ENCODE measurements at places on chromosomes 2 and 18. TPM values are rescaled to one million over a fixed set of nuclear protein-coding genes. Genes with fewer than 3 reads are reported as not detected.

DNA sequence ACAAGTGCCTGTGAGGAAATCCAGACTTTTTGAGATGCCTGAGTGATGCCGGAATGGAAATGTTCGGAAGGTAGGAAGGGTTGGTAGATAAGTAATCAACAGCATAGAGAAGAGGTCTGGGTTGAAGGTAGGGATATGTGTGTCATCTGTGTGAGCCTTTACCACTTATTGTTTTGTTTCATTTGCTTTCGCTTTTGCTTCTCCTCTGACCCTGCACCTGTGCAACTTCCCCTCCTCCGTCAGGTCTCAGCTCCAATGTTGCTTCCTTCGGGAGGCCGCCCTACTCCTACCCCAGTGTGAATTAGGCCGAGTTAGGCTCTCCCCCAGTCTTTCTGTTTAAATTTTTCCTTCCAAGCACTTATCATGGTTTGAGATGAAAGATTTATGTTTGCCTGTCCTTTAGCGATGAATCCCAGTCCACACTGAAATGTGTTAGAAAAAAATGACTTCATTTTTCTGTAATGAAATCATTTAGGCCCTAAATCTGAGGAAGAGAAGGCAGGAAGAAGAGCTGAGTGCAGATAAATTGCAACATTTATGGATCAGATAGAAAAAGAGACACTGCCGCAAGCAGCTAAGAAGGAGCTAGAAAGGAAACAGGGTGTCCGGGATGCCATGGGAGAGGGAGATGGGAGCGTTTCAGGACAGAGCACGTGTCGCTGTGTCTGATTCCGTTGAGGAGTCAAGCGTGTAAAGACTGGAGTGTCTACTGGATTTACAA is 139.6 kb upstream of the PELI1 start:
- peak; percentile 22 for DNase-seq

DNA sequence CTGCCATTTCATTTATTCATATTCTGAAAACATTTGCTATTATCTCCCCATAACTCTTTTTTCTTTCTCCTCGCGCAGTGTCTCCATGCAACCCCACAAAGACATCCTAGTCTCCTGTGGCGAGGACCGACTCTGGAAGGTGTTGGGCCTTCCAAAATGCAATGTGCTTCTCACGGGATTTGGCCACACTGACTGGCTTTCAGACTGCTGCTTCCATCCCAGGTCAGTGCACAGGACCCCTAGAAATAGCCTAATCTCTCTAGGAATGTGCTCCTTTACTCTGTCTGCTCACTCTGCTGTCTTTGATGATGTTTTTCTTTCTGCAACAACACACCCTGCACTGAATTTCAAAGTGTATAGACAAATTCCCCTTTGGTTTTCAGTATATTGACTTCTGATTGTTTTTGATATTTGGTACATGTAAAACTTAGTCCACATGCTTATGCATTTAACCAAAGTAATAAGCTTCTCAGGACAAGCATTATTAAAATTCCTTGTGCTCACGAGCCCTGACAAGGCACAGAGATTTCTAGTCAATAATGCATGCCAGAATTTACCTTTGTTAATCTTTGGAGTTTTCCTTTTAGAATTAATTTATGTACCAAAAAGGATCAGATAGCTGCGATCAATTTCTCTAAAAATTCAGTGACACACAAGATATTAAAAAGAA is 548.3 kb upstream of the VWC2L start:
- no peak for DNase-seq

GRCh38 chr2:160651416-160652200 is 158.0 kb upstream of the RBMS1 start:
- peak; percentile 20 for DNase-seq

DNA sequence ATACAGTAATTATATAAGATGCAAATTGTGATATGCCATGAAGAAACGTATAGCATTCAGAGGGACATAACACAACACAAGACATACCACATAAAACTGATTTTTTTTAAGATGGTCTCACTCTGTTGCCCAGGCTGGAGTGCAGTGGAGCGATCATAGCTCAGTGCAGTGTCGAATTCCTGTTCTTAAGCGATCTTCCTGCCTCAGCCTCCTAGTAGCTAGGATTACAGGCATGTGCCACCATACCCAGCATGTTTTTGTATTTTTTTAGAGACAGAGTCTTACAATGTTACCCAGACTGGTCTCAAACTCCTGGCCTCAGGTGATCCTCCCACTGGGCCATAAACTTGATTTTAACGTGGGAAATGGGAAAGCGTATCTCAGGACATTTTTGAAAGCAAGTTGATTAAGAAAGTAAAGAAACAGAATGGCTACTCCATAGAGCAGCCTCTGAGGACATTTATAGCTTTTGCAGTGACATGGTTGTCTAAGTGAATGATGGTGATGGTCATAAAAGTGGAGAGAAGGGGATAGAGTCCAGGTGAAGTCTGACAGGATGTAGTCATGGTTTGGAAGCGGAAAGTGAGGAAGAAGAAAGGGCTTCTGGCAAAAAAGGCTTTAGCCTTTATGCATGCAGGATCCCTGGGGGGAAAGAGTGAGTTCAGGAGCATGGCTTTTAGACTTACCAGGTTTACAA is 2.4 kb downstream of the TSGA10 start:
- DNase-seq: no peak

GRCh38 chr2:11499081-11499743 is 33.3 kb upstream of the E2F6 start:
- no peak for DNase-seq

- DNase-seq: no peak
Observed at GRCh38 chr18:35880788-35881455, 91.6 kb upstream of the RMP24 start.

- no peak for DNase-seq
Observed at GRCh38 chr2:17749753-17750438, 3.7 kb downstream of the SMC6 start.

DNA sequence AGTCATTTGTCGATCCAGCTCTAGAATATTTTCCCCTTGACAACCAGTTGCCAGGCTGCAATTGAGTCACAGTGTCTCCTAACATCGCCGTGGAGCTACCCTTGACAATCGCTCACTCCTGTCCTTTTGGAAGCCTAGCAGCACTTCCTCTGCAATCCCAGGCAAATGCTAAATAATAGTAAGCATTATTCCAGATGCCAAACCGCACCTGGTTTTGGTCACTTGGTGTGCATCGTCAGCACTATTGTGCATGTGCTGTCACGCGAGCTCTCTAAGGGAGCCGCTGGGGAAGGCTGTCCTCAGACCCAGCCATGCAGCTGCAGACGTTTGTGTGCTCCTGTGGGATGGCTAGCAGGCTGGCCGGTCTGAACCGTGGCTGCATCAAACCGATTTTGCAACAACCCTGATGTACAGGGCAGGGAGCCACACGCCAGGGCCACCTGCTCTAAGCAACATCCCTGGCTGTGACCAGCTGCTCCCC is 549.5 kb upstream of the ID2 start:
- DNase-seq: no peak

DNA sequence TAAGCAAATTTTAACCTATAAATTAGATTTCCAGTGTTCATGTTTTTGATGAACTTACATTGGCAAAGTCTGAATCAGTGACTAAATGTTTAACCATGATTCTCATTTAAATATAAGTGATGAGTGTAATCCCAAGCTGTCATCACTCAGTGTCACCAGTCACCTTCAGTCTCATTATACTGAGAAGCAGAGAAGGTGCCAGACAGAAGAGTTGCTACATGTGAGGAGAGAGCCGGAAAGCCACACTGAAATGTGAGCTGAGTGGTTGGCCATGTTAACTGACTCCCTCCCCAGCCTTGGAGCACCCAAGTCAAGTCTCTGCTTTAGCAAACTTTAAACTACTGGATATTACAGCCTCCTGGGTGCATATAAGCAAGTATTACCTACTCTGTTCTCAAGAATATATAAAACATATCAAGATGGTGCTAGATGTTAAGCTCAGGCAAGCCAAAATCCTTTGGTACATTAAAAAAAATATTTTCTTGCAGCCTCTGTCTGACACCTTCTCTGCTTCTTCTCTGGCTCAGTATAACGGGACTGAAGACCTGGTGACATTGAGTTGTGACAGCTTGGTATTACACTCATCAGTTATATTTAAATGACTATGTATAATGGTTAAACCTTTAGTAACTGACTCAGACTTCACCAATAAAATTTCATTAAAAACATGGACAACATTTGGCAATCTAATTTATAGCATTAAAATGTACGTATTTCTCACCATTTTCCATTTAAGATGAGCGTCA is 75.8 kb upstream of the MAP3K20 start:
- DNase-seq: no peak

DNA sequence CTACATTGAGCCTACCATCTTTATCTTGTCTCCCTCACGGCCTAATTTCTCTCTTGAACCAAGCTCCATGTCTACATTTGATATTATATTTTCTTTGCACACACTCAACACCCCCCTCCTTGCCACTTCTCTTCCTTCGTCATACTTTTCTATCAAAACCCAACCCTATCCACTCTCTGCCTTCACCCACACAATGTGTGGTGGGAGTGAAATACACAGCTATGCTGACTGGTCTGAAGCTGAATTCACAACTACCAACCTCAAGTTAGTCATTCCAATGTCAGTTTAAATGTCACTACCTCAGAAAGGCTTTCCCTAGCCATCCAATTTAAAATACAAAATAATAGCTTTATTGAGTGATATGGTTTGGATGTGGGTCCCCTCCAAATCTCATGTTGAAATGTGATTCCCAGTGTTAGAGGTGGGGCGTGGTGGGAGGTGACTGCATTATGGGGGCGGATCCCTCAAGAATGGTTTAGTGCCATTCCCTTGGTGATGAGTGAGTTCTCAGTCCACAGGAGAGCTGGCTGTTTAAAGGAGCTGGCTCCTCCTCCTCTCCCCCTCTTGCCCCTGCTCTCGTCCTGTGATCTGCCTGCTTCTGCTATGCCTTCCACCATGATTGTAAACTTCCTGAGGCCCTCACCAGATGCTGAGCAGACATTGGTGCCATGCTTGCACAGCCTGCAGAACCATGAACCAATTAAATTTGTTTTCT is 112.1 kb downstream of the DTNB start:
- DNase-seq: no peak

DNA sequence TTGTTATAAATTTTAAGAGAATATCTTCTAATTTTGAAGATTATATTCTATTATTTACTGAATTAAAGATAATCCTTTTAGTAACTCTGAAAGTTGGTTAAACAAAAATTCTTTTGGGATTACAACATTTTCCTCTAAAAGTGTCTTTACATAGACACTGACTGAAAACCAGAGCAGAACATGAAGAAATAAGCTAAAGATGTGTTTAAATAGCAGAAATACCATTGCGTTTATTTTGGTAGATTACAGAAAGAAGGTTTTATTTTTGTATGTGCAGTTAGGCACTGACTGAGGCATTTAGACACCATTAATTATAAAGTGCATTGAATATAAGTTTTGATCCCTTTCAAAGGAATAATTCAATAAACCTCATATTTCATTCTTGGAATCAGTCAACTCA is 13.5 kb upstream of the NPC1 start:
- DNase-seq: no peak

DNA sequence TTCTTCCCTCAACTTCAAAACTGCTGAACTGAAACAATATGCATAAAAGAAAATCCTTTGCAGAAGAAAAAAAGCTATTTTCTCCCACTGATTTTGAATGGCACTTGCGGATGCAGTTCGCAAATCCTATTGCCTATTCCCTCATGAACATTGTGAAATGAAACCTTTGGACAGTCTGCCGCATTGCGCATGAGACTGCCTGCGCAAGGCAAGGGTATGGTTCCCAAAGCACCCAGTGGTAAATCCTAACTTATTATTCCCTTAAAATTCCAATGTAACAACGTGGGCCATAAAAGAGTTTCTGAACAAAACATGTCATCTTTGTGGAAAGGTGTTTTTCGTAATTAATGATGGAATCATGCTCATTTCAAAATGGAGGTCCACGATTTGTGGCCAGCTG is 8.4 kb downstream of the HOXD8 start:
- peak; percentile 64 for DNase-seq

DNA sequence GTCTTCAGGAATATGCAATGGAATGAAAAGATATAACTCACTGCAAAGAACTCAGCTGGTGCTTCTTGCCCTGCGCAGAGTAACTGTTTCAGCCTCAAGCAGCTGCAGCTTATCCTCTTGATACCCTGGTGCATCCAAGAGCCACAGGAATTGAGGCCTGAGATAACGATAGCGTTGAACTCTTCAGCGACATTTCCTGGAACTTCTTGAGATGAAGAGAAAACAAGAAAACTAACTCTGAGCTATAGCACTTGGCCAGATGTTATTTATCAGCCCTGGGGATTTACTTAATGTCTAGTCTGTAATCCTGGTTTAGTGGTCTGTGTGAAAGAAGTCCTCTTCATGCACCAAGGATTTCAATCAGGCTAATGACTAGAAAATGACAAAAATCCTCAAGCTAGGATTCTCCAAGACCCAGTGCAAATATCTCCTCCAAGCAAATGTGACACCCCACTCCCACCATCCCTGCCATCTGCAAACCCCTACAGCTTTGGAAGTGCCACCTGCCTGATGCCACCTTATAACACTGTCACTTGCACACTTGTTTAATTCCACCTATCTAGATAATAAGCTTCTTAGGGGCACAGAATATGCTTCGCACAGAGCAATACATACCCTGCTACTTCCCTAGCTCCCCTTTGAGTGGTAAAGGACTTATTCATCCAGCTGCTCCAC is 40.6 kb downstream of the EHD3 start:
- no peak for DNase-seq

- no peak for DNase-seq
Observed at GRCh38 chr2:124664363-124664762, 639.3 kb downstream of the CNTNAP5 start.

GRCh38 chr2:2232167-2232566 is 98.9 kb downstream of the MYT1L start:
- DNase-seq: no peak

DNA sequence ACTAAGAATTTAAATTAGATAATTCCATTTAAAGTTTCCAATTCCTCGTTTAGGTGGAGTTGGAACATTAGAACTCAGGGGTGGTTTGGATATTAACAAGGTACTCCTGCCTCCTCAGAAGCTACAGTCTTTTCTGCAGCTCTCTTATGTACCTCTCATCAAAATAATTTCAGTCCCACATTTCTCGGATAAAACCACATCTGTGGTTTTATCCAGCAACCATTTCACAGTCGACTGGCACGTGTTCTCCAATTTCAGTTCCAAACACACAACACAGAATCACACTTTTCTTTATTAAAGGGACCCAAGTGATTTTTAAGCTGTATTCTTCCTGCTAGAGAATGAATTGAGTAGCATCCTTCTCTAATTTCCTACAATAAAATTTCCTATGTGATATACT is 22.7 kb upstream of the NFU1 start:
- no peak for DNase-seq

The SAG gene
- not detected for polyA plus RNA-seq

The KCNJ3 gene
- polyA plus RNA-seq: not detected

The KCNIP3 gene
- polyA plus RNA-seq: 0.08 TPM

The SERPINB7 gene
- polyA plus RNA-seq: not detected

The POTEJ gene
- polyA plus RNA-seq: 0.03 TPM

The C2orf81 gene
- 0.16 TPM for polyA plus RNA-seq

The VWA3B gene
- not detected for polyA plus RNA-seq
